Left lobe of liver (tissue), 2 donors: ENCODE measurements at places on chromosomes 2 and 18. TPM values are rescaled to one million over a fixed set of nuclear protein-coding genes. Genes with fewer than 3 reads are reported as not detected.

- DNase-seq, result no peak
These were observed 128.1 kb downstream of the EIPR1 start for GRCh38 chr2:3249476-3249962.

DNA sequence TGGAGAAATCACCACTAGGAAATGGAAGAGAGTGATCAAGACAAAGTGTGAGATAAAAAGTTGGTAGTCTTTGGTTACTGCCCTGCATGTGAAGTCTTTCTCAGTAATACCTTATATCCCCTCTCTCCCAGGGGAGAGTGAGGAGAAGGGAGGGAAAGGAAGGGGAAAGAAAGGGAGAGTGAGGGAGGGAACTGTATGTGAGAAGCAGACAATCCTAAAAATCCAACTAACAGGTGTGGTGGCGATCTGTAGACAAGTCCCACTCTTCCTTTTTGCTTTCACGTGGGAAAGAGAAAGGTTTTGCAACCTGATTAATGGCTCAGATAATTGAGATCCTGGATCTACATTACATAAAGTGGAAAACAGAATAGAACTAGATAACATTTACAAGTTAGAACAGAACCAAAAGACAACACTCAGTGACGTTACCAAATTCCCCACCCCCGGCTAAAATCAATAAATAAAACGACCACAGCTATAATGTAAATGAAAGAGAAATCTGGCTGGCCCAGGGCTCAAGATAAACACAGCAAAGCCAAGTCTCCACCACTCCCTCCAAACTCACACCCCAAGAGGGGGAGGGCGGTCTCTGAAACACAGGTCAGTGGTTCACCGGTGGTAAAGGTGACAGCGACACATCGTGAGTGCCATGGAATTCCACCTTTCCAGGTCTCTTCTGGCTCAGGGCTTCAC, 10.0 kb upstream of the APCDD1 start:
- no peak for DNase-seq

- no peak for DNase-seq
These were observed 182.5 kb downstream of the TXNL1 start for GRCh38 chr18:56455874-56456273.

VWA3B gene
- total RNA-seq, result 0.18 TPM

LYG1 gene
- 0.65 TPM for total RNA-seq
